ENCODE measurements at places on chromosomes 12 and 14. TPM values are rescaled to one million over a fixed set of nuclear protein-coding genes. Genes with fewer than 3 reads are reported as not detected.

PRIMA1 gene
- total RNA-seq = not detected

MYL6 gene
- 1,169 TPM for total RNA-seq

CLEC14A gene
- total RNA-seq = not detected

SETD1B gene
- total RNA-seq = 45.0 TPM

GLS2 gene
- total RNA-seq = 4.4 TPM

ARID2 gene
- 49.3 TPM for total RNA-seq

OTUB2 gene
- total RNA-seq = 0.47 TPM

JDP2 gene
- 3.0 TPM for total RNA-seq

NANOG gene
- total RNA-seq = not detected

RFX4 gene
- total RNA-seq = not detected

DNAJC22 gene
- total RNA-seq = 0.11 TPM

KIF26A gene
- 0.26 TPM for total RNA-seq

BMAL2 gene
- 11.8 TPM for total RNA-seq

MYF6 gene
- total RNA-seq = not detected

MAP4K5 gene
- 46.1 TPM for total RNA-seq

TSHR gene
- 0.37 TPM for total RNA-seq

SRSF9 gene
- 164 TPM for total RNA-seq

PRB2 gene
- total RNA-seq = not detected

SLC22A17 gene
- 3.4 TPM for total RNA-seq

A2ML1 gene
- not detected for total RNA-seq

PPP1R36 gene
- 0.28 TPM for total RNA-seq

TAS2R7 gene
- total RNA-seq = not detected

ETFBKMT gene
- 1.6 TPM for total RNA-seq

NGB gene
- total RNA-seq = not detected

CLEC4D gene
- not detected for total RNA-seq

PRB4 gene
- total RNA-seq = not detected

RND1 gene
- 4.9 TPM for total RNA-seq

SCN8A gene
- total RNA-seq = 1.3 TPM

NRL gene
- 3.3 TPM for total RNA-seq

ARHGEF40 gene
- total RNA-seq = 0.20 TPM

CPNE6 gene
- total RNA-seq = not detected

SYT1 gene
- not detected for total RNA-seq

ACSM4 gene
- not detected for total RNA-seq

KRT8 gene
- not detected for total RNA-seq

SGPP1 gene
- 14.7 TPM for total RNA-seq

REP15 gene
- total RNA-seq = not detected

HCAR1 gene
- total RNA-seq = 0.17 TPM

SMIM41 gene
- not detected for total RNA-seq

ZNF891 gene
- total RNA-seq = 4.0 TPM

PARPBP gene
- 20.5 TPM for total RNA-seq

PDZRN4 gene
- total RNA-seq = not detected

SIX1 gene
- not detected for total RNA-seq

ASB2 gene
- total RNA-seq = 24.0 TPM

CRIP1 gene
- total RNA-seq = 445 TPM

CHPT1 gene
- 16.2 TPM for total RNA-seq

GALNT9 gene
- not detected for total RNA-seq

HOXC12 gene
- not detected for total RNA-seq

CAPZA3 gene
- total RNA-seq = not detected

NPFF gene
- total RNA-seq = not detected

RASSF9 gene
- total RNA-seq = not detected

KCNH3 gene
- total RNA-seq = 5.4 TPM
